ENCODE measurements at places on chromosomes 4 and X. TPM values are rescaled to one million over a fixed set of nuclear protein-coding genes. Genes with fewer than 3 reads are reported as not detected.
A peak's percentile ranks its signal among the peaks of the same experiment; 100 is the strongest.

DNA sequence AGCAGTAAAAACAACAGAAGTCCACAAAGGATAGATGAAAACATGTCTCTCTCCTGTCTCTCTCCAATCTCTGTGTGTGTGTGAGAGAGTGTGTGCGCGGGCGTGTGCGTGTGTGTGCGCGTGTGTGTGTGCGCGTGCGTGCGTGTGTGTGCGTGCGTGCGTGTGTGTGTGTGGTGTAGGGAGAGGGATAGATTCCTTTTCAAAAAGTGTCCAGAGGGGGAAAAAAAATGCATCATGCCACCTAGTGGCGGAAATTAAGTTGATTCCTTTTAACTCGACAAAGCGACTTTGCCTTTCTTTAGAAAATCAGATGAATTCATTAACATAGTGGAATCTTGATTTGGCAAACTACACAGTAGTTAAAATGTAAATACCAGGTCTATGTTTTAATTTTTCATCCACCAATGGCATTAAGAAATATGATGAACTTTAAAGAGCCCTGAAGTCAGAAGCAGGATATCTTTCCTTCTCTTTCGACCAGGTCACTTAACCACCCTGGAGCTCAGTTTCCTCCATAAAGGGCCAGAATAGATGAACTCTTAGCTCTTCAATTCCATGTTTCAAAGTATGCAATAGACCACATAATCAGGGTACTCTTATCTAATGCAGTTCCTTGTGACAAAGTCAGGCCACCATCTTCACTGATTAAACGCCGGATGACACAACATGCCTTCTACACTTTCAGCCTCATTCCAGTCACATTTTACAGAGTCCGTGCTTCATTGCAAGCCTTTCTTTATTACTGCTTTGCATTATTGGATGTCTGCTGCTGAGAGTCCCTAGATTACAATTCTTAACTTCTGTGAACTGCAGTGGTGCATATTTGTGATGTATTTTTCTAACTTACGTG, 162.8 kb downstream of the FBXO8 start:
- DNase-seq, result peak; percentile 30

GRCh38 chrX:154805696-154806091, 409 bp upstream of the MPP1 start:
- DNase-seq, result no peak

GRCh38 chrX:13923845-13924244, 105.8 kb downstream of the GEMIN8 start:
- no peak for DNase-seq

GPM6B gene
- not detected for total RNA-seq

VGLL1 gene
- not detected for total RNA-seq

FREM3 gene
- not detected for total RNA-seq

Data from activated CD4-positive, alpha-beta T cell treated with anti-CD3 and anti-CD28 coated beads, Interleukin-2, amount 10 ng/mL, durations not matched to agents 7 days and 5 days (primary cell).